ENCODE measurements at places on chromosomes 3 and 15.

DNA sequence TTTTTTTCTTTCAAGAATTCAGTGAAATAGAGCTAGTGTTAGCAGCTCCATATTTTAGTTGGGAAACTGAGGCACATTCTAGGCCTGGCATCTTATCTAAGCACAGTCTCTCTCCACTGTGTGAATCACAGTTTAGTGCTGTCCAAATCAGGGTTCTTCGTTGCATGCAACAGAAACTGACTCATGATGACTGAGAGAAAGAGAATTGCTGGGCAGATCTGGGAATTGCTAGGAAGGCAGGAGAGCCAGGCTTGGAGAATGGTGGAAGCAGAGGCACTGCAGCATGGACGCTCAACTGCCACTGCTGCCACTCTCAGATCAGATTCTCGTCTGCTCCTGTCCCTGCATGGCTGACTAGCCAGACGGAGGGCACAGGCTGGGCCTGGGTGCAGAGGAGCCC lies 40.7 kb upstream of the CHST2 start:
- no peak for DNase-seq

- DNase-seq, result no peak
Measured at GRCh38 chr3:9721015-9721699, 10.4 kb upstream of the BRPF1 start.

GRCh38 chr15:99632521-99632920 lies 66.7 kb downstream of the MEF2A start:
- no peak for DNase-seq

DNA sequence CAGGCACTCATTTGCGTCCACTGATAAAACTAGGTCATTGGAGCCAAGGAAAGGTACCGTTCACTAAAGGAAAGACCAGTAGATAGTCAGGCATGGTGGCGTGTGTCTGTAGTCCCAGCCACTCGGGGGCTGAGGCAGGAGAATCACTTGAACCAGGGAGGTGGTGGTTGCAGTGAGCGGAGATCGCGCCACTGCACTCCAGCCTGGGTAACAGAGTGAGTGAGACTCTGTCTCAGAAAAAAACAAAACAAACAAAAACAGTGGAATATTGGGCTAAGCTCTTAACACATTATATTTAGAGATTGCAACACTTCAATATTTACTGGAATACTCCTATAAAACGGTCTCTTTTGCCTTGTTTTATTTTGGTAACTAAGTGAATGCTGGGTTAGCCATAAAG lies 17.4 kb downstream of the MAP2K1 start:
- no peak for DNase-seq

GRCh38 chr15:41921639-41922038 lies 27.8 kb upstream of the SPTBN5 start:
- no peak for DNase-seq

GRCh38 chr15:32851572-32851971 lies 133.8 kb downstream of the GREM1 start:
- DNase-seq, result no peak

- DNase-seq, result no peak
Measured at GRCh38 chr3:81308306-81308705, 453.1 kb downstream of the GBE1 start.

DNA sequence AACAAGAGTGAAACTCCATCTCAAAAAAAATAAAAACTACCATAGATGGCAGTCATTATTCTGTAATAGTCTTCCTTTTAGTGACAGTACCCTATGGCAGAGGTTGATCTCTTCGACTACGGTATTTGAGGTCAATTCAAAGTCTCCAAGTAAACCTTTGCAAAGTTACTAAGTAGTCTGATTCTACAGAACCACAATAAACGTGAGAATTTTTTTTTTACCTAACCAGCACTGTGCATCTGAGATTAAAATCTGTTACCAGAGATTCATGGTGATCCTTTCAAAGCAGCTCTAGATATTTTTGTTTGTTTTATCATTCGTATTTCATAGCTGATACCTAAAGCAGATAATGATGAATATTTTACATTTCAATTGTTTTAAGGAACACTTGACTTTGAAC lies 86.6 kb upstream of the CHD2 start:
- no peak for DNase-seq

DNA sequence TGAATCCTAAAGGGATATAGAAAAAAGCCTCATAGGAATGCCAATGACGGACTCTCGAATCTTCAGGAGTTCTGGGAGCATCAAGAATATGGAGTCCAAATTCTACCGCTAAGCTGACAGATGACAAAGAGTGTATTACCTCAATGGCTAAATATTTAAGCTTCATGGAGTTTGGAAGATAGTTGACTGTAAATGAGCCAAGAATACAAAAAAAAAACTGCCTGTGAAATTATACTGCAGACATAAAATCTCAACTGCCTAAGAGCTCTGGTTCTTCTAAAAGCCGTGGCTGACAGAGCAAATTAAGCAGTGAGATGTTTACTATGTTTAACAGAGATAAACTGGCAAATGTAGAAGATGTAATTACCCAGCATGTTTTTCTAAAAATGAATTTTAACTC lies 140.0 kb downstream of the GADL1 start:
- DNase-seq, result no peak

GRCh38 chr15:38748710-38749109 lies 184.1 kb upstream of the RASGRP1 start:
- DNase-seq, result no peak

- DNase-seq, result no peak
Measured at GRCh38 chr3:79427081-79427480, 340.7 kb downstream of the ROBO1 start.

GRCh38 chr3:33060609-33061337 lies 36.2 kb downstream of the GLB1 start:
- DNase-seq, result no peak

DNA sequence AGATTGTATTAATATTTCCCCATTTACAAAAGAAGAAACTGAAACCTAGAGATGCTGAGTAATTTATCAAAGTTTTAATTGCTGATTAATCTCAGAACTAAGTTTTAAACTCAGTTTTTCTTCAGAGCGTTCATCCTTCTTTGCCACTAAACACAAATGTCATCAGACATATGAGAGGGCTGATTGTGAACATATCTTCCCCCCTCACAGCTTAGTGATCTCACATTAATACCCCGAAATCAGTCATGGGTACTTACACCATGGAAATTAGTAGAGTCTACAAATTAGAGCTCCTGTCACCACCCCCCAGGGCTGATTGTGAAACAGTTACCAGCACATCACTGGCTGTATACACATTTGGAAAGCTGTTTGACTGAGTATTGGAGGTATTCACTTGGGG lies 189.3 kb upstream of the SGO1 start:
- no peak for DNase-seq

DNA sequence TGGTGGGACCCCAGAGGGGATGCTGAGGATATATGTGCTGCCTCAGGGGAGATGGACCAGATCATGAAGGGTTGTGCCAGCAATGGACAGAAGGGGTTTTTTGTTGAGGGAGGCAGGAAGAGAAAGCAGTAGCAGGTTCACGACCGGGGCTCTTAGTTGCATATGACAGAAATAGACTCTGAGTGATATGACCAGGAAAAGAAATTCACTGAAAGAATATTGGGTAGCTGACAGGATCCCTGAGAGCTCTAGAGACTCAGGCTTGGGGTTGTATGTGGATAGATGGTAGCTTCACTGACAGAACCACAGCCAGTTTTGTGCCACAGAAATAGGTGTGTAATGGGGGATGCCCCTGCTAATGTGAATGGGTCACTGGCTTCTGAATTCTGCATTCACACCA lies 241.6 kb downstream of the ZNF621 start:
- DNase-seq, result no peak

DNA sequence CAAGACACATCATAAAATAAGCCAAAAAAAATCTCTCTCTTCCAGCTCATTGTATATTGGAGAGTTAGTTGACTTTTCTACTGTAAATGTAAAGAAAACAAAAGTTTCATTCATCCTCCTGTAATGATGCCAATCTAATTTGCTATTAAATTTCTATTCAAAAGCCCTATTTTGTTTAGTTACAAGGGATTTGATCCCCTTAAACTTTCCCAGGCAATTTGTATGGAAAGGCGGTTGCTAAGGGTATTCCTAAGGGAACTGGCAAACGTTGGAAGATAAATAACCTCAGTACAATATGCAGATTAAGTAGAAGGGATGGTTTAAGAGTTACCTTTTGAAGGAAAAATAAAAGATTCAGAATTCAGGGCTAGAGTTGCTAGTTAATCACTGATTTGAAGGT lies 352.7 kb downstream of the TIGIT start:
- DNase-seq, result no peak

GRCh38 chr3:135366816-135367215 lies 571.8 kb downstream of the EPHB1 start:
- DNase-seq, result no peak

- no peak for DNase-seq
Measured at GRCh38 chr15:31131853-31132375, 30.4 kb upstream of the TRPM1 start.

All from putamen (tissue), 1 donor.